ENCODE measurements at places on chromosomes 3 and 15.

GRCh38 chr15:98876451-98877369, 130.9 kb downstream of the PGPEP1L start:
- DNase-seq: no peak

DNA sequence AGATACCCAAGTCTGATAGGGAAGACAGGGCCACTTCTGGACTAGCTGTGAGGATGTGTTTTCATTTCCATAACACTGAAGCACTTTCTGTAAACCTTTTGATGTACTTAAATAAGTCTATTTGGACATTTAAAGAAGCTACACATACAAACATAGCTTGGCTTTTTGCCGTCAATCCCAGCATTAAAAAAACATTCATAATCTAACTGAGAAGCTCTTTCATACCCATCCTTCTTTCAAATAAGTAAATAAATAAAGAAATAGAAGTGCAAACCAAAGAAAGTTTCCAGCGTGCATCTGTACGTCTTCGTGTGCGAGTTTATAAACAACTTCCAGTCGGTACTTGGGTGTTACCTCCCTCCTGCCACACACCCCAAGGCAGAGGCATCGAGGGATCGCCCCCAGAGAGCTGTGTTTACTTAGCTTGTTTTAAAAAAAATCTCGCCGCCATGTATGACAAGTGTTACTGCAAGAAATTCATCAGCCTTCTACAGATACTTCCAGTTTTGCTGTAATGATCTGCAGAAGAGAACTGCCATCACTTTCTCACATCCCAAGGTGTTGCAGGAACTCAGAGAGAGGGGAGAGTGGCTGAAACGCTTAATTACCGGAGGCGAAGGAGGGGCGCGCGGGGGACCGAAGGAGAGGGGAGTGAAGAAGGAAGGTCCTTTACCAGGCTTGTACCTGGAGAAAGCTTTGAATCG, 9.0 kb upstream of the MEIS2 start:
- DNase-seq: no peak

- no peak for DNase-seq
These were observed 77.5 kb downstream of the RAD18 start for GRCh38 chr3:8885536-8886316.

GRCh38 chr15:43911235-43911781, 84.5 kb downstream of the WDR76 start:
- DNase-seq: no peak

DNA sequence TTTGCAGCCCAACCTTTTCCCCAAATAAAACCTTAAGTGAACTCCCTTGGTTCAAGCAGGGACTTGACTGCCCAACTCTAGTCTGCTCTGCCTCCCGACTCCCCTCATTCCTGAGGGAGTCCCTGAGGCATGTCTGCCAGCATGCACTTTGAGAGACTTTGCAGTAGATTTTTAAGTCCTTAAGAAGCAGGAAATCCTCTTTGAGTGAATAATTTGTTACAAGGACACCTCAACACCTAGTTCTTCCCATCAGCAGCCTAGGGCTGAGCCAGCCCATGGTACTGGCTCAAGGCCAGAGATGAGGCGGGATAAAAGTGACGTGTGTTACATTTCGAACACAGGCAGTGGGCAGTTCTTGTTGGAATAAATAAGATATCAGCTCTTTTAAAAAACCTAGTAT, 204.3 kb upstream of the SLC2A2 start:
- no peak for DNase-seq

DNA sequence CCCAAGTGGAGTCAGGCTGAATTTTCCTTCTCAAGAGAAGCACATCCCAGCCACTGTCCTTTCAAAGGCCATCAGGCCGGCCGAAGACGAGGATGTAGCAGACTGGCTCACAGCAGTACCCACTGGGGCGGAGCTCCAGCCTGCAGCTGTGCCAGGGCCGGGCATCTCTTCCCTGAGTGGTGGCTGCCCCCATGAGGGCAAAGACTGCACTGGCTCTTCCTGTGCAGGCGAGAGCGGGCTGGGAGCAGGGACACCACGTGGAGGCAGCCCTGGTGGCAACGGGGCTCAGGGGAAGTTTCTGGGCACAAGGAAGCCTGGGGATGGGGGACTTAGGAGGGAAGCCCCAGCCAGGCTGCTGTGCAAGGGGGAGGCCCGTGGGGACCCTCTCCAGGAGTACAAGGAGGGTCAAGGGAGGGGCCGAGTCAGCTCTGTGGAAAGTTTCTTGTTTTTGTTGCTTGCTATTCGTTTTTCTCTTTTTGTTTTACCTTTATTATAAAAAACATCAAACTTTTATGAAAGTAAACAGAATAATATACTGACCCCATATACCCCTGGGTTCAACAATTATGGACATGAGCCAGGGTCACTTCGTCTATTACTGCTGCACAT, 66.1 kb downstream of the RPN1 start:
- DNase-seq: no peak

GRCh38 chr3:138063416-138063815, 52.0 kb downstream of the DZIP1L start:
- no peak for DNase-seq

DNA sequence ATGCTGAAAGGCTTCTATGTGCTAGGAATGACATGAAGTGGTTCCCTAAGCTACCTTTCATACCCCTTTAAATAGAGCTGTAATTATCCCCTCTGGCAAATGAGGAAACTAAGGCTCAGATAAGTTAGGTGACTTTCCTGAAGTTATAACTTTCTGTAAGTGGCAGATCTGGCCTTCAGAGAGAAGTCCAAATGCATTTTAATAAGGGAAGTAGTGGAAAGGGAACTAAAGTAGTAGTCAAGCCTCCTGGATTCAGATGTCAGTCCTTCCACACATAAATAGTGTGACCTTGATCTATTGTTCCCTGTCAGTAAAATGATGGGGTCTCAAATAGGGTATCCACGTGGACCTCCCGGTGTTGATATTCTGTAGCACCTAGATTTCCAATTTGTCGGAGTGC, 277.7 kb downstream of the EDEM1 start:
- DNase-seq: no peak

DNA sequence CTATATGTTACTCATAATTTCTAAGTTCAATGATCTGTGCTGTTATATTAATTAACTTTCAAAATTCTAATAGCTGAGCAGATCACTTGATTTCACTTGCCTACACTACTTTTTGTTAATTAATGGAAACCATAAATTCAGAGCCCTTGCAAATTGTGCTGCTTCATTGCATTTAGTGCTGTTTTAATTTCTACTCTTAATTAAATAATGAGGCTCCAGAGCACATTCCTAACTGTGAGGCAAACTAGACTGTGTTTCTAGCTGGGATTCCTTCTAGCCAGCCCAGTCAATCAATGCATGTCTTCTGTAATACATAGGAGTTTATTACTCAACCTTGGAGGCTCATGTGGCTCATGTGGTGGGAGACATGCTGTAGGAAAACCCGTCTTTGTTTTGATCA, 301.1 kb upstream of the GOLIM4 start:
- DNase-seq: no peak

Measured in activated B cell treated with CpG ODN at 0.5 μM for 24 hours (primary cell).